ENCODE measurements at places on chromosomes 2 and 18.

DNA sequence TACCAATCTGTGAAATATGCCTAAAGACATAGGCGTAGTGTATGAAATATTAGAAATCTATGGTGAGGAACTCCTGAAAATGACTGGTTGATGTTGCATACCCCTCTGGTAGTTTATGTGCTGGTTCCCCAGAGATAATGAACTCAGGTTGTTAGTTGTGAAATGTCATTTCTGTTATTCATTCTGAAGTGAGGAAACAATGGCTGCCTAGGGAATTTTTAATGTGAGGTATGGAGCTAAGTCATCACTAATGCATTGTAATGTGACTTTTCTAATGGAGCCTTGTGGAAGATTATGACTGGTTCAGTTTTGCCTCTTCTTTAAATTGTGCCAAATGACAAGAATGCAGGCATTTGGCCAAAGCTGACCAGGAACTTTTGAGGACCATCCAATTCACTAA is 61.6 kb upstream of the RAB27B start:
- no peak for DNase-seq

DNA sequence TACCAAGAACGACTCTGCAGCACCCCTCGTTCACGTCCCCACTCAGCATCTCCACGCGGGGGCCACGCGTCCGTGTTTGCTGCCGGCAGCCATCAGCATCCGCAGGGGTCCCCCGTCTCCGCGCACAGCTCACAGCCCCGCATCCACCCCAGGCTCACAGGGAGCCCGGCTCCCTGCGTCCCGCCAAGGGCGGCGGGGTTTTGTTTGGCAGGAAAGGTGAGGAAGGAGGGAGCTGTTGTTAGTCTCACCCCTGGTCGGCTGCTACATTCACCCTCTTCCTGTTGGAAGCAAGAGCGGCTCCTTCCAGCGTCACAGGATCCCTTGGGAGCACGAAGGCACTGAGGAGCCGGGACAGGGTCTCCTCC is 131.0 kb upstream of the CTDP1 start:
- DNase-seq, result no peak

- DNase-seq, result no peak
Measured at GRCh38 chr2:10525573-10526265, 77.6 kb upstream of the ODC1 start.

GRCh38 chr2:188668017-188668680 is 306.0 kb upstream of the COL3A1 start:
- DNase-seq, result no peak

- DNase-seq, result no peak
Measured at GRCh38 chr18:44497311-44497710, 183.4 kb upstream of the SETBP1 start.

DNA sequence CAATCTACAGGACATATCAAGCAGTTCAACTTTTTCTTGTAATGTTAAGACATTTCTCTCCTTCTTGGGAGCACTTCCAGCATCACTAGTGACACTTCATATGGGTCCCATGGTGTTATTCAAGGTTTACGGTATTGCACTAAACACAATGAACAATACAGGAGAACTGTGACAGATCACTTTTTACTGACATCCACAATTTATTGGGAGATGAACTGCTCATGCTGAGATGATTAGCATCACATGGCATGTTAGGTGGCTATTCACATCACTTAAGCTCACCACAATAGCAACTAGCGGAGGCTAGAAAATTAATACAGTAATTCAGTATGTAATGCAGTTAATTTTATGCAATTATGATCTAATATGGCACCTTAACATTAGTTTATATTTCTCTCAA is 264.4 kb downstream of the ERBB4 start:
- DNase-seq, result no peak

GRCh38 chr18:57771626-57772025 is 31.5 kb downstream of the ATP8B1 start:
- no peak for DNase-seq

- no peak for DNase-seq
Measured at GRCh38 chr2:219645631-219646527, 18.4 kb downstream of the SLC4A3 start.

- no peak for DNase-seq
Measured at GRCh38 chr18:37320317-37320716, 245.3 kb downstream of the CELF4 start.

DNA sequence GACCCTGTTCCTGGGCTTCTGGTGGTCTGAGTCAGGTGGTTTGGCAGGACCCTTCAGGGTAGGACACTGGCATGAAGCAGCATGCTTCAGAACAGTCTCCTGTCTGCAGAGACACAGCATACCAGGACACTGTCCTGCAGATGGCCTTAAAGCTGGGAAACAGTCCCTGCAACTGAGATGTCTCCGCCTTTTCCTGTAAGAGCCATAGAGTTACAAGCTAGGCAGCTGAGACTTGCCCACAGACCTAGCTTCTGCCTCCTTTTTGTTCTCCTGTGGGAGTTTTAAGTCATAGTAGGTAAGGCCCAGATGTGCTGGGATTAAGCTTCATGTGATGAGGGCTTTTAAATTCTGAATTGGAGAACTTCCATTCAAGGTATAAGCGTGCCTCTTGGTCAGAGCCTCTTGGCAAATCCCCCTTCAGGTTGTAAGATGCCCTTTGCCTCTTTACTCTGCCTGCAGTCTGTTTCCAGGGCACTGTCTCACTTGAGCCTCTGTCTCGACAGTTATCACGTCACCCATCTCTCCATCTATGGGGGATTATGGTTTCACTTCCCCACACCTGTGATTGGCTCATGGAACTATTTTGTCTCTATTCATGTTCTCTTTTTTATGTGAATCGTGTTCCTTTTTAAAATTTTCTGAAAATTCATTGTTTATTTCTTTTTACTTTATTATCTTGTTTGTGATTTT is 51.8 kb downstream of the COA5 start:
- no peak for DNase-seq

DNA sequence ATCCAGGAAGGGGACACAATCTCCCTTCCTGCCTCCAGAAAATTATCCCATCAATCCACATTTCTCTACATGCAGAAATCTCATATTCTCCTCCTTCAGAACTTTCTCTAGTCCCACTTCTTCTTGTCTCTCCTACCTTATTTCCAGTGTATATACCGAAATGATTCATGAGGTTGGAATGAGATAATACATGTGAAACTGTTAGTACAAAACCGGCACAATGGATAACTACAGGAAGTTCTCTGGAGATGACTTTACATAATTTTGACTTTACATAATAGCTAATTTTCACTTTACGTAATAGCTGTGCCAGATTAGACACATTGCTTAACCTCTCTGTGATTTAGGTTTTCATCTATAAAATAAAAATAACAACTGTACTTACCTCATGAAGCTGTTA is 801.3 kb downstream of the ERBB4 start:
- DNase-seq, result no peak

DNA sequence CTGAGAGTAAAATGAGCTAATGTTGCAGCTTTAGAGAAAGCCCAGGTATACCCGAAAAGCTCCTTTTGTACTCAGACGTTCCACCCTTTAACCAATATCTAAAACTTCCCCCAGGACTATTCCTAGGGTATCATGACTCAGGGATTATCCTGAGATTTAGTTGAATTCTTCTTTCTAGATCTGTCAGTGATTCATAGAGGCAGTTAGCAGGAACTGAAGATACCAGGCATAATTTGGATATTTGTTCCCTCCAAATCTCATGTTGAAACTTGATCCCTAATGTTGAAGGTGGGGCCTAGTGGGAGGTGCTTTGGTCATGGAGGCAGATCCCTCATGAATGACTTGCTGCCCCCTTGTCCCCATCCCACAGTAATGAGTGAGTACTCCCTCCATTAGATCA is 161.2 kb upstream of the LRP1B start:
- DNase-seq, result no peak

- no peak for DNase-seq
Measured at GRCh38 chr2:205586626-205587025, 95.7 kb upstream of the NRP2 start.

DNA sequence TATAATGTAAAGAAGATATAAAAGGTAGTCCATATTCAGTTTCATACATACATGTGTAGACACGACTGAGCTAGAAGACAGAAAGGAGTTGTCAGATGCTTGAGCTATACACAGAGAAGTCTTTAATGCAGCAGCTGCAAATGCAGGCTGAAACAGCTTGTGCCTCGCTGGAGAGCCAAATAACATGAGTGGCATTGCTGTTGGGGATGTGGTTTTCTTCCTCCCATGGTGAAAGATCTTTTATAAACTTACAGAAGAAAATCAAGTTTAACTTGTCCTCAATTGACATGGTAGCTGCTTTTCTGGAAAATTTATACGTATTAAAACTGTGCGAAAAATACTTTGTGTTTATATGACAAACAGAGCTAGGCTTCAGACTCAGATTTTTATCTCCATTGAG is 16.4 kb upstream of the IL1R1 start:
- no peak for DNase-seq

- no peak for DNase-seq
Measured at GRCh38 chr2:32925283-32925815, 21.4 kb upstream of the LTBP1 start.

Data from retina (tissue), 1 donor.